ENCODE measurements at places on chromosomes 6 and 20. TPM values are rescaled to one million over a fixed set of nuclear protein-coding genes. Genes with fewer than 3 reads are reported as not detected.

DEFB132 gene
- polyA plus RNA-seq = not detected

SGK2 gene
- 0.54 TPM for polyA plus RNA-seq

ANKRD6 gene
- polyA plus RNA-seq = 2.7 TPM

C6orf141 gene
- polyA plus RNA-seq = not detected

FOXQ1 gene
- polyA plus RNA-seq = 0.10 TPM

- H3K27ac ChIP-seq = peak overlapping the region; percentile 78
- DNase-seq = peak; percentile 97
- peak overlapping the region; percentile 54 for H3K4me3 ChIP-seq
- H3K36me3 ChIP-seq = peaks cover 6% of the 10 kb centered on the region
- no peaks in the 10 kb centered on the region for H3K4me1 ChIP-seq
- H3K27me3 ChIP-seq = no peaks in the 10 kb centered on the region
Observed at GRCh38 chr20:43513931-43514647, 6.6 kb downstream of the L3MBTL1 start.

DNA sequence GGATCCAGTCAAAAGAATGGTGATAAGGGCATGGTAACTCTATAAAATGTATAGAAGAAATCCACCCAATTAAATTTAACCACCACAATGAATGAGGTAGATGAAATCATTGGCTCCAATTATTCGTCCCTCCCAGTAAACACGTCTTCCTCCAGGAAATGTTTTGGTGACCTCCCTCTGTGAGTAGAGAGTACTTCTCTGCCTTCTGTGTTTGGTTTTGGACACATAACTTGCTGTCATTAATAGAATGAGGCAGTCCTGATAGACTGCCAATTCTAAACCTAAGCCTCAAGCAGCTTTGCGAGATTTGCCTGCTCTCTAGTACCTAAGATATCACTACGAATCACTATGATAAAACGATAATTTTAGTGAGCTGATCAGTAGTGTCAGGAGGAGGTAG is 632.8 kb downstream of the HDGFL1 start:
- H3K36me3 ChIP-seq = no peaks in the 10 kb centered on the region
- H3K4me3 ChIP-seq = no peak overlapping the region
- no peaks in the 10 kb centered on the region for H3K27me3 ChIP-seq
- no peak overlapping the region for H3K27ac ChIP-seq
- no peak for DNase-seq

GRCh38 chr20:23873370-23874015 is 6.1 kb downstream of the CST5 start:
- H3K4me1 ChIP-seq = no peaks in the 10 kb centered on the region
- peaks cover 26% of the 10 kb centered on the region for H3K27me3 ChIP-seq
- no peak overlapping the region for H3K27ac ChIP-seq
- no peak for DNase-seq
- no peaks in the 10 kb centered on the region for H3K36me3 ChIP-seq

DNA sequence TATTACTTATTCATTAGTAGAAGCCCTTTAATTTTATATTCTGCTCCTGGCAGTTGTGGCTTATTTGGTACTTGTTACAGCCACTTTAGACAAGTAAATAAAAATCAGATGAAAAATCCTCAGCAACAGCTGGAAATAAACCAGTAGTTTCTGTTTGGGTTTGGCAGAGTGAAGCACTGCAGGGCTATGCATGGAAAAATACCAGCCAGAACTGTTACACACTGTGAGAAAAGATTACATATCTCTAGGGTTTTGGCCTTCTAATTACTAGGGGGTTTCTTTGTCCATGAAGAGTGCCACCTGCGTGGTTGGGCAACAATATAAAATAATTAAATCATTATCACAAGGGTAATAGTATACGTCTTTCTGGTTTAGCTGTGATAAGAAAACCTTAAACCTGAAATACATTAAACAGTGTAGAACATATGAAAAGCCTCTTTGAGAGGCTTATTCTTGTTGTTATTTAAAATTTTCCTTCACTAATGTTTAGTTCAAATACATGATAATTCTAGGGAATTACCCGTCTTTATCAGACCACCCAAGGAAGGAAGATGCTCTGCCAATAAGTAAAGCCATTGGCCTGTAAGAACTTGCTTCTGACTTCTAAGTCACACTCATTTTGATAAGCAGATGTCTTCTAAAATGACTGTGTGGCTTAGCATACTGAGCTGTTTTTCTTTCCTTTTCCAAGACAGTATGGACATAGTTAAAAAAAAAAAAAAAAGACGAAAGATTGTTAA is 320.0 kb upstream of the FLRT3 start:
- H3K36me3 ChIP-seq = no peaks in the 10 kb centered on the region
- H3K4me3 ChIP-seq = no peak overlapping the region
- DNase-seq = no peak

DNA sequence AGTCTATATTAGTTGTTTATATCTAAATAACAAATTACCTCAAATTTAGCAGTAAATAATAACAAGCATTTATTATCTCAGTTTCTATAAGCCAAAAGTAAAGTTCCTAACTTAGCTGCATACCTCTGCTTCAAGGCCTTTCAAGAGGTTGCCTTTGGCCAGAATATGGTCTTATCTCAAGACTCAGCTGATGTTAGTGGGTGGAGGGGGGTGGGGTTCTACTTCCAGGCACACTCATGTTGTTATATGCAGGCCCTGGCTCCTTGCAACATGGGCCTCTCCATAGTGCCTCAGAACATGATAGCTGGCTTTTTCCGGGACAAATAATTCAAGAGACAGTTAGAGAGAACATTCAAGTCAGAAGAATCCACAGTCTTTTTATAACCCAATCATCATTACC is 266.0 kb downstream of the ADGRB3 start:
- no peak overlapping the region for H3K27ac ChIP-seq
- no peak overlapping the region for H3K4me3 ChIP-seq
- no peaks in the 10 kb centered on the region for H3K36me3 ChIP-seq
- H3K4me1 ChIP-seq = no peaks in the 10 kb centered on the region

DNA sequence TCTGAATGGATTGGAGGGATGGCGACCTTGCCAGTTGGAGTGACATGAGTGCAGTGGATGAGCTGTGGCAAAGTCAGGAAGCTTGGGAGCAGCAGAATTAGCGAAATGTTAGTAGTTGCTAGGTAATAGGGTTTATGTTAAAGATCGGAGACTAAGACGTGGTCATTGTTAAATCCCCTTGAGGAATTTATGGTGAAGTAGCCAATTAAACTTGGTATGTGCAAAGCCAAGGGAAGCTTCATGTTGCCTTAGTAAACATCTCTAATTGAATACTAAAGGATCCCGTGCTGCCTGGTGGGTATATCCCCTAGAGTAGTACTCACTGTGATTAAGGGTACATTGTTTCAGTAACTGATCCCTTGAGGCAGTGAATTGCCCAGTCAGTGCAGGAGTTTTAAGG is 106.0 kb downstream of the PRIM2 start:
- H3K4me3 ChIP-seq = no peak overlapping the region
- no peak overlapping the region for H3K27ac ChIP-seq
- DNase-seq = no peak
- H3K36me3 ChIP-seq = no peaks in the 10 kb centered on the region

- no peaks in the 10 kb centered on the region for H3K36me3 ChIP-seq
- no peak overlapping the region for H3K27ac ChIP-seq
- DNase-seq = no peak
- no peaks in the 10 kb centered on the region for H3K27me3 ChIP-seq
Observed at GRCh38 chr6:122063076-122063475, 336.4 kb upstream of the HSF2 start.

DNA sequence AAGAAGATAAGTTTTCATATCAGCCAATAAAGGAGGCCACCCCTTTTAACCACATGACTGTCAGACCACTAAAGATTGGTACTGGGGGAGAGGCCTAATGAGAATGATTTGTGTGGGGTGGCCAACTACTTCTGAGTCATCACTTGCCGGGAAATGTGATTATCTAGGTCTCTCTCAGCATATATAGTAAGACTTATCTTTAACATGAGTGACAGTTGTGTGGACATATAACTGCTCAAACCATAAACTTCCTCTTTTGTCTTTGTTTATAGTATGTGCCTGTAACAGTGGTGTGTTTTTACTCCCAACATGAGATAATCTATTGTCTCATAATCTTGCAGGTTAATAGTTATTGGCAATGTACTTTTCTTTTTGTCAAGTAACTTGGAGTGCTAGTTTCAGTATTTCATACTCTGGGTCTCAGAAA is 312.4 kb downstream of the CDKAL1 start:
- no peaks in the 10 kb centered on the region for H3K4me1 ChIP-seq
- H3K27me3 ChIP-seq = no peaks in the 10 kb centered on the region
- peaks cover 10% of the 10 kb centered on the region for H3K36me3 ChIP-seq
- no peak overlapping the region for H3K27ac ChIP-seq
- H3K4me3 ChIP-seq = no peak overlapping the region
- no peak for DNase-seq

GRCh38 chr6:8192067-8192466 is 89.7 kb upstream of the EEF1E1 start:
- peaks cover 6% of the 10 kb centered on the region for H3K27me3 ChIP-seq
- DNase-seq = no peak
- H3K36me3 ChIP-seq = no peaks in the 10 kb centered on the region
- no peaks in the 10 kb centered on the region for H3K4me1 ChIP-seq

GRCh38 chr6:127199470-127199869 is 67.2 kb upstream of the RNF146 start:
- no peaks in the 10 kb centered on the region for H3K36me3 ChIP-seq
- peak overlapping the region; percentile 79 for H3K27ac ChIP-seq

DNA sequence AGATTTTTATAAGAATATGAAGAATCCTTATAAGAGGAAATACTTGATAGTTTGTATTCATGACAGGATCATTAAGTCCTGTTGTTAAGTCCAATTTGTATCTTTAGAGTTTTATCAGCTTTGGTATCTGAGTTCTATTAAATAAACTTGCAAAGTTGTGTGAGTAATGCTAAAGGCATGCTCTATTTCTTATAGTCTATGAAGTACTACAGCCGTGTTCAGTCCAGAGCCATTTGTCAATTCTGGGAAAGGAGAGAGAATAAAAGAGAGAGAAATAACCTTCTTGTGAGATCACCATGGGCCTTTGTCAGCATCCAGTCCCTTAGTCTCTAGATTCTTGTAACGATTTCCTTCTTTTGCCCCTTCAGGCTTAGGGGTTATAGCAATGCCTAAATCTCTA is 181.2 kb upstream of the POU3F2 start:
- no peak for DNase-seq
- no peaks in the 10 kb centered on the region for H3K4me1 ChIP-seq
- H3K27ac ChIP-seq = no peak overlapping the region
- no peaks in the 10 kb centered on the region for H3K27me3 ChIP-seq

- H3K36me3 ChIP-seq = no peaks in the 10 kb centered on the region
- no peak overlapping the region for H3K4me3 ChIP-seq
- no peaks in the 10 kb centered on the region for H3K27me3 ChIP-seq
Observed at GRCh38 chr6:154056536-154056935, 17.5 kb downstream of the OPRM1 start.

GRCh38 chr6:151388236-151388635 is 3.1 kb downstream of the ZBTB2 start:
- peak overlapping the region; percentile 99 for H3K27ac ChIP-seq
- H3K4me3 ChIP-seq = no peak overlapping the region
- no peak for DNase-seq

DNA sequence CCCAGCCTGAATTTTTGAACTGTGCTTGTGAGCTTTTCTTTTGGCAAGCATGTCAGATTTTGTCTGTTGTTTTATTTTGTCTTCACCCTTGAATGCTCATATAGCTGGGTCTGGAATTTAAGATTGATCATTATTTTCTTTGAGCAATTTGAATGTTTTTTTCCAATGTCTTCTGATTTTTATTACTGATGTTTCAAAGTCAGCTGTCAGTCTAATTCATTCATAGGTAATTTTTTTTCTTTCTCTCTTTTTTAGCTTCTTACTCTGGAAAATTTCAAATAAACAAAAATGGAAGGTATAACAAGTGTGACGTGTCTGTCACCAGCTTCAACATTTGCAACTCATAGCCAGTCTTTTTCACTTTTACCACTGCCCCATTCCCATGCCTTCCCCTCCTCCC is 15.1 kb downstream of the ATRN start:
- H3K27me3 ChIP-seq = no peaks in the 10 kb centered on the region
- DNase-seq = no peak
- H3K27ac ChIP-seq = no peak overlapping the region

DNA sequence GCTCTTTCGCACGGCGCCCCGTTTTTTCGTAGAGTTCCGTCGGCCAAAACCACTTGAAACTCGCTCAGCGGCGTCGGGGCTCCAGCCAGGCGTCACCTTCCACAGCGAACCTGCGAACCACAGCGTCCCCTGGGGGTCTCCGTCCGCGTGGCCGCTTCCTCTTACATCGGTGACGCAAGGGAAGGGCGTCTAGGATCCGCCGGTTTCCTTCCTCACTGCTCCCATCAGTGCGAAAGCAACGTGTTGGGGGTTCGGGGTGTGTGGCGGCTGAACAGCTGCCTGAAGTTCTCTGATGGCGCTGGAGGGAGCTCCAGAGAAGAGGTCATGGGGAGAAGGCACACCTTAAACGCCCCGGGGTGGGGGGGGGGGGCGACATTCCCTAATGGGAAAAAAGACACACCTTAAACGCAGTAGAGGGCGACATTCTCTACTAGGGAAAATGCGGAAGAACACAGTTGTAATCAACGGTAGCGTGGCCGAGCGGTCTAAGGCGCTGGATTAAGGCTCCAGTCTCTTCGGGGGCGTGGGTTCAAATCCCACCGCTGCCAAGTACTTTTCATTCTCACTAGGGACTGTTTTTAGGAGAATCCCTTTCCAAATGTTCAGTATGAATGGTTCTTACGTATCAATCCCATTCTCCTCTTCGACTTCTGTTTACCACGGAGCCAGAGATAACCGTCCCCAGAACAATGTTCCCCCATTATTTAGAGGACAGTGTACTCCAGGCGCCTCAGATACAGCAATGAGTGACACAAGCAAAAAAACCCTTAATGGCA is 16.4 kb downstream of the ZNF311 start:
- no peaks in the 10 kb centered on the region for H3K36me3 ChIP-seq
- H3K4me1 ChIP-seq = peaks cover 13% of the 10 kb centered on the region
- peak; percentile 87 for DNase-seq
- peak overlapping the region; percentile 19 for H3K4me3 ChIP-seq

GRCh38 chr6:154689493-154690255 is 43.5 kb upstream of the SCAF8 start:
- H3K27me3 ChIP-seq = no peaks in the 10 kb centered on the region
- no peak overlapping the region for H3K27ac ChIP-seq
- peaks cover 4% of the 10 kb centered on the region for H3K4me1 ChIP-seq
- no peak overlapping the region for H3K4me3 ChIP-seq

DNA sequence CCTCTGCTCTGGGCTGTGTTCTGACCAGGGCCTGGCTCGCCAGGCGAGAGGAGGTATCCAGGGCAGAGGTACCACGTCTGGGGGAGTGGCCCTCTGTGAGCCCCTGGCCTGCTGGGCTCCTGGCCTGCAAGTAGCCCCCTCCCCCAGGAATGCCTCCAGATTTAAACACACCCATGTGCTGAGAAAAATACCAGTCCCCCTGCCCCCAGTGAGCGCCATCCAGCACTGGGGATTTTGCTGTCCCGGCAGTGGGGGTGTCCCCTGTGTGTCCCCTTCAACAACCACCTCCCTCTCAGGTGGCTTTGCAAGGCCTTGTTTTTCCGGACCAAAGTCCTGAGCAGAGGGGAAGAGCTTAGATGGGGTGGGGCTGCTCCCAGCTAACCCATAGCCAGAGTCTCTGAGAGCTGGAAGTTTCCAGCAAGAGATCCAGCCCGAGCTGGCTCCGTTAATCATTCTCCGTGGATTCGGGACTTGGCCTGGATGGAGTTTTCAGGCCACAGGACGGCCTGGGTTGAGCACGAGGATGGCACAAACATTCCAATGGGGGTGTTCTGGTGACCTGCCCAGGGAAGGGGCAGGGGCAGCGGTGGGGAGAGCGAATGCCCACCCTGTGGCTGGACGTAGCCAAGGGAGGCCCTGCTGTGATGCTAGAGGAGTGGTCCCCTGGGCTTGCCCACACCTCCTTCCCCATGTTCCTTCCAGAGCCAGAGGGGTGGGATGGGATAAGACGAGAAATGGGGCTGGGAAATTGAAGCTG is 29.0 kb downstream of the PCK1 start:
- DNase-seq = peak; percentile 56
- no peaks in the 10 kb centered on the region for H3K36me3 ChIP-seq
- H3K27ac ChIP-seq = no peak overlapping the region
- no peak overlapping the region for H3K4me3 ChIP-seq
- H3K27me3 ChIP-seq = peaks cover 5% of the 10 kb centered on the region
- H3K4me1 ChIP-seq = peaks cover 13% of the 10 kb centered on the region

All from spleen (tissue), 13 donors.